ENCODE measurements at places on chromosomes 13 and 19.

DNA sequence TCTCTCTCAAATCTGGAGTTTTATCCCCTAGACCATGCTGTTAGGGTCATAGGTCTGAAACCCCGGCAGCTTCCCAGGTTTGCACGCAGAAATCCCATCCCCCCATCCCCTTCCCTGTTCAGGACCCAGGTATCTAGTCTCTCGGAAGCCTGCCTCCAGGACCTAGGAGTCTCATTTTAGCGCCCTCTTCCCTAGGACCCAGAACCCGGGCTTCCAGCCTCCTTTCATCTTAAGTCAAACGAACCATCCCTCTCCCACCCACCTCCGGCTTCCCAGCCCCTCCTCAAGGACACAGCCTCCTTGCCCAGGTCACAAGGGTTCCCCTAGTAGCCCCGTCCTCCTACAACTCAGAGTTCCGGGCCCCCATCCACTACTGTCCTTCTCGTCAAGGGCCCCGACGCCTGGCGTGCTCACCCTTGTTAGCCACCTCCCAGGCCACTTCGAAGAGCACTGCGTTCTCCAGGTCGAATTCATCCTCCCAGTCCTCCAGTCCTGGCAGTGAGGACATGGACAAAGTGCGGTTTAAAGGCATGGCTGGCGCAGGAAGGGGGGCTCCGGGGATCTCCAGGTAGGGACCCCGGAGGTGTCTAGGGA, 431 bp downstream of the GYS1 start:
- no peak for DNase-seq

DNA sequence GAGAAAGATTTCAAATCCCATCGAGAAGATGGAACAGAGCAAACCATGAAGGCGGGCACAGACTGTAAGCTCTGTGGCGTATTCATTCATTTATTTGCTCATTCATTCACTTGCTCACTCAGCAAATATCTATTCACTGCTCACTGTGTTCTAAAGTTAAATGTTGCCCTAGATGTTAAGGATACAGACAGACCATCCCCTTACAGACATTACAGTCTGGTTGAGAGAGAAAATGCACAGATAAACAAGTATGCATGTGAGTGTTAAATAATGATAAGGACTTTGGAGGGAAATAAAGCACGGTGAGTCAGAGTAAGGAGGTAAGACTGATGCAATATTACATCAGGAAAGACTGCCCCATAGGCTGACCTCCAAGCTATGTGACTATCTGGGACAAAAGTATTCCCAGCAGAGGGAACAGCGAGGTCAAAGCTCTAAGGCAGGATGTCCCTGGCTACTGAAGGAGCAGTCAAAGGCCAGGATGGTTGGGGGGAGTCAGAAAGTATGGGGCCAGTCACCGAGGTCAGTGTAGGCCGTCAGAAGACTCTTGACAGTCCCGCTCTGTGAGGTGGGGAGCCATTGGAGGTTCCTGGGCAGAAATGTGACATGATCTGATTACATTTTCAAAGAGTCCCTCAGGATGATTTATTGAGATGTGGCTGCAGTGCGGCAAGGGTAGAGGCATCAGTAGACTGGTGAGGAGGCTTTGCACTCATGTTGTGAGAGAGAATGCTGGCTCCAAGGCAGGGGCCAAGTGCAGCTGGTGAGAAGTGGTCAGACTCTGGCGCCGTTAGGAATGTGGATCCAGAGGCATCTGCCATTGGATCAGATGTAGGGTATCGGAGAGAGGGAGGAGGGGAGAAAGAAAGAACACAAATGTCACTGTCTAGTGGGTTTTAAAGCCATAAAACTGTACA, 37.9 kb downstream of the MBNL2 start:
- no peak for DNase-seq

GRCh38 chr13:65063753-65064152, 2166.4 kb downstream of the PCDH9 start:
- no peak for DNase-seq

DNA sequence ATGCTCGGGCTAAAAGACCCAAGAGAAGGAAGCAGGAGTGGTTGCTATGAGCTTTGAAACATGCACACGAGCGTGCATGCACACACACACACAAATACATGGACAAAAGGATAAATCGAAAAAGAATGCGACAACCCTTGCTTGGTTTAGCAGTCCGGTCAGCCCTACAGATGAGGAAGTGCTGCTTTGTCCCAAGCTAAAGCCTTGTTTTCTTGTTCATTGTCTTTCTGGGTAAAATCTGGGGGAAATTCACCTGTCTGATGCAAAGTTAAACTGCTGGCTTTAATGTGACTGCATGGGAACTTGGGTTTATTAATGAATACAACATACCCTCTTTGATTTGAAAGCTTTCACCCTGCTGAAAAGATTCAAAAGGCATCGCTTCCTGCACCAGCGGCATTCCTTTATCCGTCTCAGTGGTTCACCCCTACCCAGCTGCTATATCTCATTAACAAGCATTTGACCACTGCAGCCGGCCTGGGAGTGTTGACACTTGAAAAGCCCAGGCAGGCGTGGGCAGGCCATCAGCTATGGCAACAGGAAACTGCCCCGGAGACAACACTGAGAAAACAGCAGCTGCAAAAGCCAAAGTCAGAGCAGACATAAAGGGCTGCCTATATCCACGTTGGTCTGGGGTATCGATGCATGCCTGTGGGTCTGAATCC, 301.7 kb downstream of the NDFIP2 start:
- no peak for DNase-seq

- DNase-seq, result no peak
Measured at GRCh38 chr19:4019578-4019977, 12.0 kb downstream of the PIAS4 start.

DNA sequence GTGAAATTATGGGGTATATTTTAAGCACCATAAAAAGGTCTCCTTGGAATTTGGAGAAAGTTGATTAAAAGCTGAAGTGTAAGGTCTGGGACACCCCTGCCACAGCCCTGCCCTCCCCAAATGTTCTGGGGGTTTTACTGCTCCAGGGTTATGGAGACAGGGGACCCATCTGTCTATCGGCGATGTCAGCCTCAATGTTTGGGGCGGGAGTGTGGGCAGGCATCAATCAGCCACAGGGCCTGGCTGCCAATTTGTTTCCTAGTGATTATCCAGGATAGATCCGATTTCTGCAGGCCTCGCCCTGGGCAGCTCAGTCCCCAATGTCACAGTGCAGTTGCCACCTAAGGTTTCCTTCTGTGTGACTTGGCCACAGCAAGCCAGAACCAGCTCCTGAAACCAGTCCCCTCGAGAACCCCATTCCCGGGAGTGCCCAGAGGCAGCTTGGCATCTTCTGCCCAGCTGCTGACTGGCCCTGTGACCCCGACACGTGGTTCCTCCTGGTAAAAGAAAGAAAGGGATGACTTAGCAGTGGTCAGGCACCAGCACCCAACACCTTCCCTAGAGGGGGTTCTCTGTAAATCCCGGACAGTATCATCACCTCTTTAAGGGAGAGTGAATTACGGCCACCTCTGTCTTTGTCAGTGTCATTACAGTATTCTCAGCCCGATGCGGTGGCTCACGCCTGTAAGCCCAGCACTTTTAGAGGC, 41.6 kb downstream of the MYO9B start:
- DNase-seq, result no peak

- DNase-seq, result no peak
Measured at GRCh38 chr19:14114854-14115253, 2.7 kb downstream of the PRKACA start.

DNA sequence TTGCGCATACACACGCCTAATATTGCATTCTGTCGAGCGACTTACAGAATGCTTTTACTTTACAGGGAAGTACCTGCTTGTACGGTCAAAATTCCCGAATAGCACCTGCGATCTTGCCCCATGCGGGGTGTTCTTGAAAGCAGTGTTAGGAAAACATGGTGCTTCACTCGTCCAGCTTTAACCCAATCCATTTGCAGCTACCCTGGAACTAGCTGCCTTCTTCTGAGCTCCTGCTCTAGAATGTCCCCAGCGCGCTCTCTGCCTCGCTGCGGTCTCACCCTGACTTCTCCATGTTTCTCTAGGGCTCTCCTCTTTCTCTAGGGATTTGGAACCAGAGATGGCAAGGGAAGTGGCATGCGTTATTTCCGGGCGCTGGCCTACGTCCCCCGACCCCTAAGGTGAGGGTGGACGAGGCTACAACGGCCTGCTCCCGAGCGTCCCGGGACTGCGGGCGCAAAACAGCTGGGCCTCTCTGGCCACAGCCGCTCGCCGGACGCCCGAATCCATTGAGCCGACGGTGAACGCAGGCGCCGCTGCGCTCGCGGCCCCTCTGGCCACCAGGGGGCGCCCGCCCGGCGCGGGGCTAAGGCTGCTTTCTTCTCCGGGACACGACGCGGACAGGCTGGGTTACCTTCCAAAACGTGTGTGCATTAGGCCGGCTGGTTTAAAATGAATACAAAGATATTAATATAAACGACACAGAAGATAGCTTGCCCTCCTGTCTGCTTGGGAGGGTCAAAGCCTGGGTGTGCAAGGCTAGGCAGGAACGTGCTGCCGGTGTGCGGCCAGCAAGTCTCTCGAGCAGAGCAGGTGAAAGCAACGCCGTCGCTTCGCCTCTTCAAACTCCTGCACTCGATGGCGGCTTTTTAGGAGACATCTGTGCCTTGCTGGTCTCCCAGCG, 1.8 kb upstream of the SPRY2 start:
- DNase-seq, result no peak

GRCh38 chr19:51439021-51439465, 19.2 kb downstream of the SIGLEC8 start:
- DNase-seq, result no peak

GRCh38 chr19:43505941-43506340, 1.4 kb upstream of the PHLDB3 start:
- DNase-seq, result no peak

GRCh38 chr19:34574704-34575103, 93.1 kb downstream of the WTIP start:
- no peak for DNase-seq

- DNase-seq, result no peak
Measured at GRCh38 chr19:7676376-7676775, 514 bp upstream of the MCEMP1 start.

- DNase-seq, result no peak
Measured at GRCh38 chr13:21619633-21620220, 15.8 kb upstream of the MICU2 start.

GRCh38 chr13:30645629-30646028, 27.9 kb downstream of the USPL1 start:
- DNase-seq, result no peak

- no peak for DNase-seq
Measured at GRCh38 chr19:16671652-16672274, 10.8 kb downstream of the TMEM38A start.

GRCh38 chr19:49812452-49812996, 568 bp downstream of the FUZ start:
- no peak for DNase-seq

GRCh38 chr13:28047757-28048388, 52.5 kb downstream of the FLT3 start:
- no peak for DNase-seq

GRCh38 chr19:12838886-12839756, 806 bp downstream of the MAST1 start:
- peak; percentile 41 for DNase-seq

DNA sequence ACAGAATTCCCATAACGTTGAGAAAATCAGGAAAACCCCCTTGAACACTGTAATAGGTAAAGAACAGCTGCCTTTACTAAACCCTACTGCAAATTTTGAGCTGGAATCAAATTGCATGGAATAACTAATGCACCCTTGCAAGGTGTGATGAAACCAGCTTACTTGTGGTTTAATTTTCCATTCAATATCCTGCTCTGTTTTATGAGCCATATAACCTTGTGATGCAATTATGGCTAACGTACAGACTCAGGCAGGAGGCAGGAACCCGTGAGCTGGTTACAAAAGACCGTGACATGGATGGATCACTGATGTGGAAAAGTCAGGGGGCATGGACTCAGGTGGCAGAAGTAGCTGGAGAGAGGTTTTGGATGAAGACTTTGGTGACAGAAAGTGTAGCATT, 438.6 kb downstream of the COG6 start:
- peak; percentile 5 for DNase-seq

DNA sequence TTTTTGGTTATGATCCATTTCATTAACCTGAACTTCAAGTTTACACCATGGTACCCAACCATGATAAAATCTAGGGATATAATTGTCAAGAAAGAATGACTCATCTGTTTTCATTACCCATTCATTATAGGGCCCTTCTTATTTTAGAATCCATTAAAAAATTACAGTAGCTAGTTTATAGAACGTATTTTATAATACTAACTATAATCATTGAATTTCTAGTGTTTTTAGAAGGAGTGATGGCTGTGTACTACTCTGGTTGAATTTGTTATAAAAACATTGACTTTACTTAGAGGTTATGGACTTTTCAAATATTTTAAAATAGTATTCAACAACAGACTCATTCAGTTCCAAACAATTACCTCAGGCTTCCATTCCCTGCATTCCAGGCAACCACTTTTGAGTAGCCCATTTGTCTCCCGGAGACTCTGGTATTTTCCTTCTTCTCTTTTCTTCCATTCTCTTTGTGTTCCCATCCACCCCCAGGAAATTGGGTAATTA, 71.9 kb upstream of the KLF12 start:
- no peak for DNase-seq

DNA sequence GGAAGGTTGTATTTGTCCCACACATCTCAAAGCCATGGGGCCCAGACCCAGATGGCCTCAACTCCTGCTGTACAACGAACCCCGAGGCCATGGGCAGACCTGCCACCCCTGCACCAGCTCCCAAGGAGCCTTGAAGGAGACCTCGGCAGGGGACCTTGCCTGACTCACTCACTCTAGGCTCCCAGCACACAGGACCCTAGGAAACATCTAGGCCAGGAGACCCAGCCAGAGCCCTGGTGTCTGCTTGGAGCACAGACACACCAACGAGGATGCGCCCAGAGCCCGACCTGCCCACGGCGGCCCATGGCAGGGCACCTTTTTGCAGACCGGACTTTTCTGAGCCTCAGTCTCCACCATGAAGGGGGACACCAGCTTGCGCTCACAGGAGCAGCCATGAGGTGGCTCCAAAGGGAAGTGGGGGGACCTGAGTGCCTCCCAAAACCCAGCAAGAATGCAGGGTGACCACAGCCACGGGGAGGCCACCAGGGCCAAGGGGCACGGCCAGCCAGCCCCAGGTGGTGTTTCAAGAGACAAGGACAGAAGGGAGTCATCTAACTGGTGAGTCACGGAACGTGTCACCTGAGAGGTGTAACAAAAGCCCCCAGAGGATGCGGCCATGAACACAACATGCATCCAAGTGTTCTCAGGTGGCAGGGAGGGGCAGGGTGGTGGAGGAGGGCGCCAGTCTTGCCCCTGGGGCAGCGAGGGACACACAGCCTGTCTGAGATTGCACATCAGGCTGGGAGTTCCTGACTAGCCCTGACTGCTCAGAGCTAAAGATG, 4.9 kb upstream of the CERS1 start:
- DNase-seq, result no peak

DNA sequence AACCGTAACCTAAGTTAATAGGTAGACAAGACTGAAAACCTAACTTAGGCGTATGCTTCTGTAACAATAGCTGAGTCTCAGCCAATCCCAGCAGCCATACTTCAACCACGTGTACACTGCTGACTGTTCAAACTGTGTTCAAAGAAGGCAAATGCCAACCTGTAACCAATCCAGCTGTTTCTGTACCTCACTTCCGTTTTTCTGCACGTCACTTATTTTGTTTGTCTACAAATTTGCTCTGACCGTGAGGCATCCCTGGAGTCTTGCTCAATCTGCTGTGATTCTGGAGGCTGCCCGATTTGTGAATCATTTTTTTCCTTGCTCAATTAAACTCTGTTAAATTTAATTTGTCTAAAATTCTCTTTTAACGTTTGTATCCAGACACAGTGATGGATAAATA, 59.2 kb downstream of the EDNRB start:
- no peak for DNase-seq

- no peak for DNase-seq
Measured at GRCh38 chr13:102132777-102133295, 269.0 kb downstream of the FGF14 start.

- no peak for DNase-seq
Measured at GRCh38 chr13:51807041-51807440, 3.1 kb upstream of the DHRS12 start.

GRCh38 chr19:33629826-33630375, 8.1 kb downstream of the CHST8 start:
- no peak for DNase-seq

Data from NCI-H2171 treated with DMSO at 0.1 percent for 48 hours (cell line).